ENCODE measurements at places on chromosomes 2 and 18.
A peak's percentile ranks its signal among the peaks of the same experiment; 100 is the strongest.

GRCh38 chr2:72927619-72928550, 10.6 kb downstream of the EMX1 start:
- no peak for DNase-seq

- DNase-seq = peak; percentile 85
Measured at GRCh38 chr2:71952572-71953188, 195.0 kb downstream of the CYP26B1 start.

GRCh38 chr2:108940156-108940555, 48.9 kb downstream of the EDAR start:
- no peak for DNase-seq

DNA sequence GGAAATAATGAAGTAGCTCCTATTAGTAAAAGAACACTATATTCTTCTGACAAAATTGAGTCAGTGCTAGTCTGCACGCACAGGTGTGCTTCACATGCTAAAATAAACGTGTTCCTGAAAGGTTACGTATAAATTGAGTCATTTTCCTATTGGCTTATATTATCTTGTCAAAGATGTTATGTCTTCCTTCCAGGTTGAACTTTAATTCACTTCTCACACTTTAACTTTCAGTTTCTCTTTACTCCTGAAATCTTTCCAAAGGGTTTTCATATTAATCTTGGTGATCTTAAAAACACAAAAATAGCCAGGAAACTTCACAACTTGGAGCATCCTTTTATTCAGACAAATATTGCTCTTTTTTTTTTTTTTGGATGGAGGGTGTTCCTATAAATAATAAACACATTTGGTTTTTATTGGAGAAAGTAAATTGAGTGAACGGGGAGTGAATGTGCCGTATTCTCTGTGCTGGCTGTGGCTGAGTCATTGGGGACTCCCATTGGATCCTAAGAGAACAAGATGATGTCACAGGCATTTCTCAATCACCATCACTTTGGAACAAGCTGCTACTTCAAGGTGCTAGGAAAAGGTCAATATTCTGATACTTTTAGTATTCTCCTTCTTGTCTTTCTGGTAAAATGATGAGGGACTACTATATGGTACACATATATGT, 150.2 kb upstream of the SPATS2L start:
- DNase-seq = peak; percentile 83

GRCh38 chr18:11425211-11425610, 184.2 kb upstream of the SLC35G4 start:
- no peak for DNase-seq

- no peak for DNase-seq
Measured at GRCh38 chr18:70142001-70142400, 63.5 kb downstream of the RTTN start.

DNA sequence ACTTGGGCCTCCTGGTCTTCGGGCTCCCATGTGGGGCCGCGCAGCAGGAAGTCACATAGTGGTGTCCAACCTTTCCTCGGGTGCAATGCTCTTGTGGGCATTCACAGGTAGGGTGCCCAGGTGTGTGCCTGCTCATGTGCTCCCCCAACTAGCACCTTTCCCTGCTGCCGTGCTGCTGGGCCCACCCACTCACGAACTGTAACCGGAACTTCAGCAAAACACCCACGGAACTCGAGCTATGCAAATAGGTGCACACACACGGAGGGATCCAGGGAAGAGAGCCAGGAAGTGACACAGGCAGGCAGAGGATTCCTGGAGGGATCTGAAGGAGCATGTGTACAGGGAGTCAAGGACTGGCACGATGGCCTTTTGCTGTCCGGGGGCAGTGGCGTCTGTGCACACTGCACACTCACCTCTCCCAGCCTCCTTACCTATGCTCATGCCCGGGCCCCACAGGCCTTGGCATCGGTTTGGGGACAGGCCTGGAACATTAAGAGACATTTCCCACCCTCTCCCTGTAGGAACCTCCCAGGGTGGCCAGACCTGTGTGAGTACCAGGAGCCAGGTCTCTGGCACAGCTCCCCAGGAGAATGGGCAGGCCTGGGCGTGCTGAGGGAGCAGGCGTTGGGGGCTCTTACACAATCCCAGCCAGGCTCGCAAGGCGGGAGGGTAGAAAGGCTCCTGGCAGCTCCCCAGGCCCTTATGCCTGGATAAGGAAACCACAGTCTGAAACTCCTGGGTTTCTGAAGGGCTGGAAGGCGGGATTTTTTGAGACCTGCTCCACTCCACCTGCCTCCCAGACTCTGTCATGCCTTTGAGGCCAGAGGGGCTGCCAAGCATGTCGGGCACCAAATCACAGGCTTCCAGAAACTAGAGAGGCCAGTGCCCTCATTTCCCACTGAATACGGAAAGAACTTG, 6.6 kb upstream of the PTMA start:
- DNase-seq = peak; percentile 63

DNA sequence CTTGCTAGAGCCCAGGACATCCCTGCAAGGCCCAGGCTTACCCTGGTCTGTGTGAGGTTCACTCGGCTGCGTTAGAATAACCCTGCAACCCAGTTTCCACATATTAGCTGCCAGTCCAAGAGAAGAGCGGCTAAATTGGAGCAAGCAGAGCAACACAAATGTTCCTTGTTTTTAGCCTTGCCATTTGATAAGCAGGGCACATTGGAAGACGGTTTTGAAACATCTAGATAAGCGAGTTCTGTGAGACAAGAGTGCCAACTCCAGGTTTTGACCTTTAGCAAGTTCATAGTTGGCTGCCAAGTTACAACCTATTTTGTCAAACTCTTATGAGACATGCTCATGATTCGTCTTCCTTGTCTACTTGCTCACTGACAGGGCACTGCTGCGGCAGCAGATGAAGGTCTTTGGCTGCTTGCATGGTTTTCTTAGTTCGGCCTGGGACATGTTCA, 23.5 kb downstream of the DPP4 start:
- no peak for DNase-seq

DNA sequence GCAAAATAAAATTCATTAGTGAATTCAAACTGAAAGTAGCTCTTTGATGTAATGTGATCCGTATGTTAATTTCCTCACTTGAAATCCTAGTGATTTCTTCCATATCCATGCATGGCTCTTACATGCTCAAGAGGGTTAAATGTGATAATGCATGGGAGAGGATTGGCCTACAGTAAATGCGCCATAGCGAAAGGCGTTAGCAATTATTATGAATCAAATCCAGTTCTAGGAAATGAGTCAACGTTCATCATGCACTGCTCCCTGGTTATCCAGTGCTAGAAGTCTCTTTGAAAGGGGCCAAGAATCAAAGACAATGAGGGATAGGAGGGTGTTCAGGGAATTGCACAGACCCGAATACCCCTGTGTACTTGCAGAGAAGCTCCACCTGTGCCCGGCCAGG, 101.4 kb upstream of the RASGRP3 start:
- DNase-seq = peak; percentile 15

DNA sequence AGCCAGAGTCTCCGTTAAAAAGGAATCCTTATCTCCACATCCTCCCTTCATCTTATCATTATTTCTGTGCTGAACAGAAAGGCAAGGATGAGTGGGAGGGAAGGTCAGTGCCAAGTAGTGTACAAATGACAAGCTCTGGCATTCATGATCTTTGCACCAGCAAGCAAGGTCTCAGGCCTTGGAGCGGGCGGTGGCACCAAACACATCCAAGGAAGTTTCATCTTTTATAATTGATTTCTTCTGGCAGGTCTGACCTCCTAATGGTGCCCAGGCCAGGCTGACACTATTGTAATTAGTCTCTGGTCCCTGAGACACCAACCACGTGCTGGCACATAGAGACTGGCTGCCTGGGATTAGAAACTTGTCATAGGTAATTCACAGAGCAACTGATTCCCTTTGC, 336.6 kb downstream of the EN1 start:
- DNase-seq = no peak

GRCh38 chr2:172227719-172228118, 125.0 kb upstream of the DLX2 start:
- no peak for DNase-seq

DNA sequence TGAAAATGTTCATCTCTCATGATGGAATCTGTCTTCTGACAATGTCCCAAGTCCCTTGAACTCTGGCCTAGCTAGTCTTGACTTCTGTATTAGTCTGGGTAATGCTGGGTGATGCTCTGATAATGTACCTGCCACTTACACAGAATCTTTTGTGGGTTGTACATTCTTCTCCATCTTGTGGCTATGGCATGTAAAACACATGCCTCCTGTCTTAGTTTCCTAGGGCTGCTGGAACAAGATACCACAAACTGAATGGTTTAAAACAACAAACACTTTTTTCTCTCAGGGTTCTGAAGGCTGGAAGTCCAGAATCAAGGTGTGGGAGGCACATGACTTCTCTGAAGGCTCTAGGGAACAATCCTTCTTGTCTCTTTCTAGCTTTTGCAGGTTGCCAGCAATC, 57.1 kb downstream of the RAPGEF4 start:
- DNase-seq = peak; percentile 54

DNA sequence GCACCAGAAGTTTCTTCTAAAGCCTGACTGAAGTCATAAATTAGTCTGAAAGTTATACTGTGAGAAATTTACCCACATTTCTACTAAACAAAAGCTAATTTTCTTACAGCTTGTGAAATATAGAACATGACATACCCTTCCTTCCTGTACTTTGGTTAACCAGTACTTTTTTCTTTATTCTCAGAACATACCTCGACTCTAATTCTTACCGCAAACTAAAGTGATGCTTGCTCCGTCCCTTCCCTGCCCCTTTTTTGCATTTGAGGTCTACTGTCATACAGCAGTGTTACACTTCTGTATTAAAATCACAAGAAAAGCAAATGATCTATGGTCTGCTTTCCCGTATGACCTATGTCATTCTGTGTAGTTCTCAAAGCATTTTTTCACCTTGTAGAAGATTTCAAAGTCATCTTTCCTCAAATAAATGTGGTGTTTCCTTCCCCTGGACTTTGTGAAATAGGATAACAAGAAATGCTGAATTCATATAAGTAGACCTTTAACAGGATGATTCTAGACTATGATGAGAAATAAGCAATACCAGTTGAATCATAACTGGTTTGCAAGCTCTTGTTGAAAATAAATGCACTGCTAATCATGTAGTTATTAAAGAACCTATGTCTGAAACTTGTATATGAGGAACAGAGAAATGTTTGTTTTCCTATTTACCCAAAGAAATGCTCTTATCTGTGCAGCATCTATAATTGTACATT, 30.4 kb downstream of the CYTIP start:
- no peak for DNase-seq

DNA sequence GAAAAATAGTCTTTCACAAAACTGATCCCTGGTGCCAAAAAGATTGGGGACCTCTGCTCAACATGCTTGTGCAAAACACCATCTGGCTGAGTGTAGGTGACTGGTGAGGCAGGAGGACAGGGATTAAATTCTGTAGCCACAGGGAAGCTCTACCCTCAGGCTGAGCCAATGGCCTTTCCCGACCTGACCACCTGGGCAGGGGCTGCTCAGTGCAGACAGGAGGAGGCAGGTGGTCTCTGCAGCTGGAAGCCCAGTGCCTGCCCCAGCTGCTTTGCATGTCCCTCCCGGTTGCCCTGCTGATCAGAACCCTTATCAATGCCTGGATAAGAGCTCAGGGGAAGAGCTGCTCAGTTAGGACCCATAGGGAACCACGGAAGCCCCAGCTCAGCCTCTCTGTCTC, 235.3 kb downstream of the ANKRD36 start:
- no peak for DNase-seq

- DNase-seq = no peak
Measured at GRCh38 chr2:172607379-172607928, 51.6 kb downstream of the PDK1 start.

Measured in M059J (cell line).